Left renal cortex interstitium (tissue), 4 donors: ENCODE measurements at places on chromosomes 13 and 19.

DNA sequence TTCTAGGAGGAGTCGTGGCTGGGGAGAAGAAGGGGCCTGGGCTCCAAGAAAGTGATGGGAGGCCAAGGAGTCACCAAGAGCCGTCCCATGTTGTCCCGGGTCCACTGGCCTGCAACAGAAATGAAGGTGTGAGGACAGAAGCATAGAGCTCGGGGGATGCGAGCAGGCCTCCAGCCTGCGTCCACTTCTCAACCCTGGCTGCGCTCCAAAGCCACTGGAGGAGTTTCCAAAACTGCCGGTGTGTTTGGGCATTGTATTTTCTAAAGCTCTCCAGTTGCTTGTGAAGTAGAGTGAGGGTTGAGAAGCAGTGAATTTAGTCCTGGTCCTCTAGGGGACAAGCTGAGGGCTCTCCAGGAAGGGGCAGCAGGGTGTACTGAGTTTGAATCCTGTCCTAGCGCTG is 13.0 kb downstream of the FFAR2 start:
- no peak for DNase-seq

DNA sequence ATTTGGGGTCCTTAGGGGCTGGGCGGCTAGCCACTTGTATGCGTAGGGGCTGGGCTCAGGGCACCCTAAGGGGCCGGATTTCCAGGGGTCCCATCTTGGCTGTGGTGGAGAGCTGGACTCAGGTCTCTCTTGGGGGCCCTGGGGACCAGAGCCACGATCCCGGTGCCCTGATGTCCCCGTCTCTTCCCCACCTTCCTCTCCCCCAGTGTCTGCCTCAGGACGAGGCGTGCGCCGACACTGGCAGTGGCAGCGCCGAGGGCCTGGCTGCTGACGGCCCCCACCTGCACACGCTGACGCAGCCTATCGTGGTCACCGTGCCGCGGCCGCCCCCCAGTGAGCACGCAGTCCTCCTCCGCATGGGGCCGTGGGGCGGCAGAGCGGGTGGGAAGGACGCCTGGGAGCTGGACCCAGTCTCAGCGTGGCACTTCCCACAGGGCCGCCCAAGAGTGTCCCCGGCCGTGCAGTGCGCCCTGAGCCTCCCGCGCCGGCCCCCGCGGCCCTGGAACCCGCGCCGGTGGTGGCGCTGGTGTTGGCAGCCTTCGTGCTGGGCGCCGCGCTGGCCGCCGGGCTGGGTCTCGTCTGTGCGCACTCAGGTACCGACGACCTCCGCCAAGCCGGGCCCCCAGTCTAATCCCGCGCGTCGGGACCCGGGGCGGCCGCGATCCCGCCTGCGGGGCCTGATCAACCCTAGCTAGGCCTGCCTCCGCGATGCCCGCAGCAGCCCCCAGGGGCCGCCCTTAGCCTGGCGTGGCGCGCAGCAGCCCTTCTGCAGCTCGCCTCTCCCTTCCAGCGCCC is 2.7 kb upstream of the SNAPC2 start:
- no peak for DNase-seq

DNA sequence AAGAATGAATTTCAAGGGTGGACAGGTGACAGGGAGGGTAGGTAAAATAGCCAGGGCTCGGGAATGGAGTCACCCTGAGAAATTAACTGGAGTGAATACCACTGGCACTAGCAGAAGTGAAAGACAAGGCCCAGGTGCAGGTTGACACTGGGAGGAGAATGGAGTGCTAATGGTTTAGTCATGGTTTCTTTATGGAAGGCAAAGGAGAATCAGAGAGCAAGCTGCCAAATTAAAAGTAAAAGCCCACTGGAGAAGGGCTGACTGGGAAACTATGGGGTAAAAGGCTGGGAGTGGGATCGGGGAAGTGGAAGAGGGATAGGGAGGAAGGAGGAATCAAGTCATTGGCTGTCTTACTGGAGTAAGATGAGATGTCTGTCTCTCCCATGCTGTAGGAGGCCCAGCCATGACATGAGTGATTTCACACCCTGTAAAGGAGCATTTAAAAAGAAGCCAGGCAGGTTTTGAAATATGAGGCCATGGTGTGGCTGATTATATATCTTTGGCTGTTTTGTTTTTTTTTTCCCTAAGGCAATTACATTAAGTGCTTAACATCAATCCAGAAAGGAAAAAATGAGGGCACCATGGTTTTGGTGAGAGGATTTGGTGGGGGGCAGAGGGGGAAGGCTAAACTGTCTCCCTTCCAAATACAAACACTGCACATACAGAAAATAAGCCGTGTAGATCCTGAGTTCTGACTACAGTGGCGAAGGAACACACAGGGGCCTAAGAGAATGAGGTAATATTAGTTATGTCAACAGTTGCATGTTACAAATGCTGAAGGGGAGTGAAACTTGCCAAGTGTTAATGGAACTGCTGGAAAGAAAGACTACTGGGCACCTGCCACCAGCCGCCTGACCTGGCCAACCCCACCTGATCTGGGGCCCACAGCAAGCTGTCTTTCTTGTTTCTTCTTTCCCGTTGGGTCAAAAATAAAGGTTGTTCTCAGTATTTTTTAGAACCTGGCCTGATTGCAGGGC is 183.5 kb upstream of the TSC22D1 start:
- no peak for DNase-seq

DNA sequence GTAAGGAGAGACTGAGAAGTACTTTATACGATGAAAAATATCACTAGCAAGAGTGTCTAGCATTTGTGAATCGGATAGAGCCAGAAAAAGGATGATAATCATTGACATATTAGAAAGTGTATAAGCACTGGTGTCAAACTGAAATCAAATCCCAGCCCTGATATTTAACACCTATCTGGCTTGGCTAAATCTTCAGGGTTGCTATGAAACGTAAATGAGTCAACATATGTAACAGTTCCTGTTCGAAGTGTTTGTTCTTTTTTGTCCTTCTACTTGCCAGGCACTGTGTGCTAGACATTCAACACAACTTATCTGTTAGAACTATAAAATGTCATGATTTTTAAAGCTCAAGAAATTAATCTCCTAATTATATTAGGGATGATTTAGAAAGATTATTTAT is 40.8 kb downstream of the SERPINE3 start:
- DNase-seq, result no peak

- DNase-seq, result no peak
These were observed 8.5 kb upstream of the CA11 start for GRCh38 chr19:48654299-48655059.

GRCh38 chr13:73286942-73287620 is 228.3 kb downstream of the KLF5 start:
- no peak for DNase-seq

DNA sequence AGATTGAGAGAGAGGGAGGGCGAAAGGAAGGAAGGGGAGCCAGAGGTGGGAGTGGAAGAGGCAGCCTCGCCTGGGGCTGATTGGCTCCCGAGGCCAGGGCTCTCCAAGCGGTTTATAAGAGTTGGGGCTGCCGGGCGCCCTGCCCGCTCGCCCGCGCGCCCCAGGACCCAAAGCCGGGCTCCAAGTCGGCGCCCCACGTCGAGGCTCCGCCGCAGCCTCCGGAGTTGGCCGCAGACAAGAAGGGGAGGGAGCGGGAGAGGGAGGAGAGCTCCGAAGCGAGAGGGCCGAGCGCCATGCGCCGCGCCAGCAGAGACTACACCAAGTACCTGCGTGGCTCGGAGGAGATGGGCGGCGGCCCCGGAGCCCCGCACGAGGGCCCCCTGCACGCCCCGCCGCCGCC is at the start of gene TNFSF11:
TSS of gene TNFSF11 (plus strand) at position 142 of the 400 bp plus-strand sequence. CDS start at position 294, 152 bp downstream.
- DNase-seq, result no peak

DNA sequence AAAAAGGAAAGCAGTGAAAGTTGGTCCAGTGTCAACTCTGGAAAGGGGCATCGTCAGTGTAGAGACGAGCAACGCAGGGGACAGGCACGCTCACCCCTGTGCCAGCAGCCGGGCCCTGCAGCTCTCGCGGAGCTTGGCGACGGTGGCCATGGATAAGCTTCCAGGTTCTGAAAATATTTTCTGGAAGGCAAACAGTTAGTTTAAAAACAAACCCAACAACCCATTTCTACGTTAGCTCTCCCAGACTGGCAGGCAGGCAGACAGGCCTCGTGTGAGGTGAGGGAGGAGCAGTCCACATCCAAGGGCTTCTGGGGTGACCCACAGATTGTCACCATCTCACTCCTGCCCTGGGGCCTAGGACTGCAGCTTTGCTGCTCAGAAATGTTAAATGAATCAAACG is 27.4 kb downstream of the LAMP1 start:
- no peak for DNase-seq

- DNase-seq, result no peak
These were observed 123.0 kb downstream of the SLC7A1 start for GRCh38 chr13:29472332-29472961.

- DNase-seq, result no peak
These were observed 291.8 kb downstream of the TSHZ3 start for GRCh38 chr19:31057476-31057875.

DNA sequence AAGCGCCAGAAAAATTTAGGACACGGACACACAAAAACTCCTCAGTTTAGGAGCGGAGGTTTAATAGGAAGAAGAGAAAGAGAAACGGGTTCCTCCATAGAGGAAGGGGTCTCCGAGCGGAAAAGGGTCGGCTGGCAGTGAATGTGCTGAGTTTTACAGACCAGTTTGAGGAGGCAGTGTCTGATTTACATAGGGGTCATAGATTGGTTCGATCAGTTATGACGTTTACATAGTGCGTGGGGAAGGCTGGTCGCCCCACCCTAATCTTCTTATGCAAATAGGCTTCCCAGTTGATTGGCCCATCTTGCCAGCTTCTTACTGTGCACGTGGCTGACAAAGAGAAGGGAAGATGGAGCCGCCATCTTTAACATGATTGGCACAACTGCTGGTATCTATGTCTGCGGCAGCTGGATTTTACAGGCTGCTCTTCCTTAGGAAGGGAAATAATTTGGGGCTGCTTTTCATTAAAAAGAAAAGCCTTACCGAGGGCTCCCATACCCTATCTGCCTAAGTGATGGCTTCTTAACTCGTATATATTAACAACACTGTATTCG is 1.2 kb upstream of the ZNF225 start:
- DNase-seq, result peak; percentile 15

- DNase-seq, result no peak
These were observed 16.3 kb downstream of the MYO9B start for GRCh38 chr19:17091758-17092333.

DNA sequence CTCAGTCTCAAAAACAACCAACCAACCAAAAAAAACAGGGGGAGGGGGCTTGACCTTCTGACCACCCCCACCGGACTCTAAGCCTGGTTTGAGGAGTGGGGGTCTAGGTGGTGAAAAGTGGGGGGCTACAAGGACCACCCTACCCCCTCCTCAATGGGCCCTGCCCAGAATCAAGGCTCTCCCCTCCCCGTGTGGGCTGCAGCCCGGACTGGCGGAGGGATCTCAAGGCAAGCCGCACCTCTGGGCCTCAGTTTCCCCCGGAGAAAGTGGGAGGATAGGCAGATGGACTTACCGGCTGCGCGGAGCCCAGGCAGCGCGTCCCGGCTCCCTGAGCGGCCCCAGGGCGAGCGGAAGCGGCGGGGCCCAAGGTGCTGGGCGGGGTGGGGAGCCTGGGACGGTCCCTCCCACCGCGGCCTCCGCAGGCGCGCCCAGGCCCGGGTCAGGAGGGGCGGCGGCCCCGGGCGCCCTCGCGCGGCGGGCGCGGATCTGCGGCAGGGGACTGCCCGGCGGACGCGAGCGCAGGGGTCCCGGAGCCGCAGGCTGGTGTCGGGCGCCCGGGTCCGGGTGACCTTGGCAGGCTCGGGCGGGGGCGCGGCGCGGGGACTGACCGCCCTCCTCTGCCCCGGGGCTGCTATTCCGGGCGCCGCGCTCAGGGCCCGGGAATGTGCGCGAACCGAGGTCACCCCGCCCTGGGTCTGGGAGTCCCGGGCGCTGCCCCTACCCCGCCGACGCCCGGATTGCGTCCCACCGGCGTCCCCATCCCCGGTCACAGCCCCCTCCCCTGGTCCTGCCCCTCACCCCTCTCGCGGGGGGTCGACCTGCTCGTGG is at the start of gene ADAMTSL5:
TSS of gene ADAMTSL5 (minus strand) at position 349 of the 828 bp plus-strand sequence. CDS start 2,076 bp downstream, outside the sequence.
- DNase-seq, result no peak

GRCh38 chr19:2289714-2290435 is 7.9 kb upstream of the PEAK3 start:
- DNase-seq, result no peak

- DNase-seq, result no peak
These were observed 20.2 kb downstream of the CARM1 start for GRCh38 chr19:10891405-10892086.

DNA sequence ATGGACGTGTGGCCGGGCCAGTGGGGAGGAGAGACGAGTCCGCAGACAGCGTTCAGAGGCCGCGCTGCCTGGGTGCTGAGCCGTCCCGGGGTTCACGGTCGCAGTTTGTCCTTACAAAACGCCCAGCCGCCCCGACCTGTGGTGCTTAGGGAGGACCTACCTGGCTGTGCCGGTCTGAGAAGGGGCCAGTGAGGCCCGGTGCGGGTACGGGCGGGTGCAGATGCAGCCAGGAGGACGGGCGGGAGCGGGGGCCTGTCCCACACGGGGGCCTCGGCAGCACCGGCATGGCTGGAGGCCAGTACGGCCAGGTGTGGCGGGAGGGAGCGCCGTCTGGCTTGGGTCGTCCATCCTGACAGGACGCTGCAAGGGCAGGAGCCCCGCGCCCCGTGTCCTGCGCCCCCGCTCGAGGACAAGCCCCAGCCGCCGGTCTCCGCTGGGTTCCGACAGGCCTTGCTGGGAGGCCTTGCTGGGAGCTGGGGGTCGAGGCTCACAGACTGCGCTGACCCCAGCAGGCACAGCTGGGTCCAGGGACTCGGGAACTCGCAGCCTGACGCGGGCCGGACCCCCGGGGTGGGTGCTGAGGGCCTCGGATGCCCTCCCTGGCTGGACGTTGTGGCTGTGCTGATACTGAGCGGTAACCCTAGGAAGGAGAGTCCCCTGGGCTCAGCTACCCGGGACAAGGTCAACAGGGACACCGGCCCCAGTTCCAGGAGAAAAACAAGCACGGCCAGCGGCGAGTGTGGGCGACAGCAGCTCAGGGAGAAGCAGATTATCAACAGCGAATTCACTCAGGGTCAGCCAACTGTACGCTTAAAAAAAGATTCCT is 5.3 kb upstream of the PROZ start:
- peak; percentile 52 for DNase-seq

DNA sequence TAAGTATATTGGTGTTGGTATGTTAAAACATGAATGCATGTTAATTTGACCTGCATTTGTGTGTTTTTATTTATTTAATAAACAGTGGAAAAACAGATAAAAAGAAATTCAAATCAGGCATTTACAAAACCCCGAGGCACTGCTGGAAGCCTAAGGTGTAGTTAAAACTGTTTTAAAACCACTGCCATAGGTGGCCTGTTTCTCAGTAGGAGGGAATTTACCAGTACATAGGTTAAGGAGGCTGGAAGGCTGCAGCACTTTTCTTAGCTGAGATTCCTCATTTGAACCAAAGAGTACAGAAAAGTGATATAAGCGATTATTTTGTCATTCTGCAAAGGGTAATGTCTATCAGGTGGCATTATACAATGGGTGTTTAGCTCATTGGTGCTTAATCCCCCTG is 99.6 kb downstream of the PAN3 start:
- DNase-seq, result no peak

DNA sequence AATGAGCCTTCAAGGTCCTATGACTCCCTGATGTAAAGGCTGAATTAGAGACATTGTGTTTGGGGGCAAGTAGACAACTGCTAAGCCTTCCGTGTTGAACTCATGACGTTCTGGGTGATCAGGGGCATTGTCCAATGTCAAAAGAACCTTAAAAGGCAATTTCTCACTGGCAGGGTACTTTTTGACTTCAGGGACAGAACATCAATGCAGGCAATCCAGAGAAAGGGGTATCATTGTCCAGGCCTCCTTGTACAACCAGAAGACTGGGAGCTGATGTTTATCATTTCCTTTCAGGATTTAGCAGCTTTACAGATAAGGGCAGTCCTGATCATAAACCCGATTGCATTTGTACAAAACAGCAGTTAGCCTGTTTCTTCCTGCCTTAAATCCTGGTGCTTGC is 25.0 kb upstream of the SMAD9 start:
- no peak for DNase-seq
